Right kidney (tissue), 9 donors: ENCODE measurements at places on chromosomes 1 and 21.
A peak's percentile ranks its signal among the peaks of the same experiment; 100 is the strongest.

- no peak for DNase-seq
Measured at GRCh38 chr1:22388671-22389450, 62.8 kb upstream of the ZBTB40 start.

GRCh38 chr1:39925721-39926342 lies 24.1 kb upstream of the MYCL start:
- DNase-seq = peak; percentile 12

DNA sequence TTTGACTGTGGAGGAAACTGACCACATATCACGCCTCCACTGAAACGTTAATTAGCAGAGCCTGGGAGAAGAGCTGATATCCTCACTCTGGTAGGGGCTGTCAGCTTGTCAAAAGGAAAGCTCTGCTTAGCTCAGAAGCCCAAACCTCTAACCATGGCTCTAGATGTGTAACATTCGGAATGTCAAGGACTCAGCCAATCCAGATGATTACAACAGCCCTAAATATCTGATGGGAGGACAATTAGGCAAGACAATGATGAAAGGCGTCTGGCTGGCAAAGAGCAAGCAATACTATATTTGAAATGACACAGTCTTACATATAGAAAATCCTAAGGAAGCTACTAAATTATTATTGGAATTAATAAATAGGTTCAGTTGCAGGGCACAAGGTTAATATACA lies 45.7 kb upstream of the COX20 start:
- DNase-seq = no peak

DNA sequence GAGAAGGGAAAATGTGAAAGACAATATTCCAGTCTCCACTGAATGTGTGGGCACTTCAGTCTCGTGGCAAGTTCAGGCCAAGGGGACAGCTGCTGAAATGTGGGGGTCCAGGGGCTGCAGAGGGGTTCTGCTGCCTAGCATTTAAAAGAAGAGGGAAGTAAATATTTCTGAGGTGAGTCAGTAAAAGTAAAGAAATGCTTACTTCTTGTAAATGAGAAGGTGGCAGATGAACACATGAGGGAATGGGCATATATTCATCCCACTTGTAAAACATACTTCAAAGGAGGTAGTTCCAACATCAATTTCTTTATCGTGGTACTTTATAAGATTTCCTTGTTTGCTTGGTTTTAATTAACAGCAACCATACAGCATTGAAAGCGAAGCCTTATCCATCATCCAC lies 63.1 kb upstream of the HIVEP3 start:
- DNase-seq = no peak

DNA sequence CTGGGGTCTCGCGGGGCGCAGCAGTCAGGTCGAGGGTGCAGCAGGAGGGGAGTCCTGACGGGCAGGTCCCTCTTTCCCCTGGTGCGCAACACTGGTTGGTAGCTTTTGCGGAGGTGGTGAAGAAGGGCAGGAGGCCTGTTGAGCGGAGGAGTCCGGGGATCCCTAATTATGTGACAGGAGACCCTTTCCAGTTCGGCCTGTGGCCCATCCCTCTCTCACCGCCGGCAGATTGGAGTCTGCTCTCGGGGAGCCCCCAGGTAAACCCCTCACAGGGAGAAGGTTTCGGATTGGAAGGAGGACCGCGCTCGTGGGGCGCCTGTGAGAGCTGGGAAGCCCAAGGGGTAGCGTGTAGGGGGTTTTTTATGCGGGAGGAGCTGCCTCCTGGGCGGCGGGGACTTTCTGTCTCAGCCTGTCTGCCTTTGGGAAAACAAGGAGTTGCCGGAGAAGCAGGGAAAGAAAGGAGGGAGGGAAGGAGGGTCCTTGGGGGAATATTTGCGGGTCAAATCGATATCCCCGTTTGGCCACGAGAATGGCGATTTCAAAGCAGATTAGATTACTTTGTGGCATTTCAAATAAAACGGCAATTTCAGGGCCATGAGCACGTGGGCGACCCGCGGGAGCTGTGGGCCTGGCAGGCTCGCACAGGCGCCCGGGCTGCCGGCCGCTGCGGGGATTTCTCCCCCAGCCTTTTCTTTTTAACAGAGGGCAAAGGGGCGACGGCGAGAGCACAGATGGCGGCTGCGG lies 9.5 kb downstream of the SIM2 start:
- peak; percentile 77 for DNase-seq

DNA sequence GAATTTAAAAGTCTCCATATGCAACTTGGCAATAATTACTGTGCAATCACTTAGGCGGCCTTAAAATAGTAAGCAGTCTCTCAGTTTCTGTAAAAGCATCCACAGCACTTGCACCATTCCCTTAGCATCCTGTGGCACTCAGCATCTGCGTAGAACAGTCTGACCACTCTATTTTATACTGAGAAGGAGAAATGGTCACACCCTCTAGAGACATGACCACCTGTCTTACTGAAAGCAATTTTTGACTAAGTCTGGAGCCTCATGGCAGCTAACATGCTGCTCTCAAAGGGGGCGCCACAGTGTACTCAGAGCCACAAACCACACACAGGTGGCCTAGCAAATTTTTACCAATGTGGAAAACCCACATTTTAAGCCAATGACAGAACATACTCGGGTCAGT lies 62.0 kb downstream of the KCNK1 start:
- DNase-seq = no peak

- no peak for DNase-seq
Measured at GRCh38 chr1:77652268-77652667, 30.2 kb downstream of the ZZZ3 start.

DNA sequence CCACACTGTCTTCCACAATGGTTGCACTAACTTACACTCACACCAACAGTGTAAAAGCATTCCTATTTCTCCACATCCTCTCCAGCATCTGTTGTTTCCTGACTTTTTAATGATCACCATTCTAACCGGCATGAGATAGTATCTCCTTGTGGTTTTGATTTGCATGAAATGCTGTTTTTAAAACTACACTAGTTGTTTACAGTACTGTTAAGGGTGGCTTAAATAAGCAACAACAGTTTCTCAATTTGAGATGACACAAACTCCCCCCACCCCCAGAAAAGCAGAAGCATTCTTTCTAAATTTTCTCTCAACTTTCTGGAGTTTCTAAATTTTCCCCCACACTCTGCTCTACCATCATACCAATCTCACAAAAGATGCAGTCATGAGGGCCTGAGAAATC lies 7.1 kb upstream of the SLAMF7 start:
- DNase-seq = no peak

- no peak for DNase-seq
Measured at GRCh38 chr1:22543679-22544078, 19.6 kb upstream of the EPHA8 start.

GRCh38 chr1:157311730-157312081 lies 173.5 kb upstream of the ETV3 start:
- no peak for DNase-seq

GRCh38 chr21:41878831-41879189 lies 334 bp downstream of the PRDM15 start:
- DNase-seq = no peak

- no peak for DNase-seq
Measured at GRCh38 chr1:197599789-197600188, 175.5 kb downstream of the DENND1B start.

- DNase-seq = no peak
Measured at GRCh38 chr1:56562891-56563452, 16.4 kb downstream of the PLPP3 start.

GRCh38 chr21:16533692-16534407 lies 804.1 kb downstream of the USP25 start:
- DNase-seq = no peak

GRCh38 chr1:6646499-6647148 lies 22.0 kb downstream of the THAP3 start:
- no peak for DNase-seq

GRCh38 chr1:92273039-92273438 lies 25.7 kb downstream of the GLMN start:
- no peak for DNase-seq

GRCh38 chr1:92065042-92065441 lies 10.2 kb downstream of the SETSIP start:
- no peak for DNase-seq

DNA sequence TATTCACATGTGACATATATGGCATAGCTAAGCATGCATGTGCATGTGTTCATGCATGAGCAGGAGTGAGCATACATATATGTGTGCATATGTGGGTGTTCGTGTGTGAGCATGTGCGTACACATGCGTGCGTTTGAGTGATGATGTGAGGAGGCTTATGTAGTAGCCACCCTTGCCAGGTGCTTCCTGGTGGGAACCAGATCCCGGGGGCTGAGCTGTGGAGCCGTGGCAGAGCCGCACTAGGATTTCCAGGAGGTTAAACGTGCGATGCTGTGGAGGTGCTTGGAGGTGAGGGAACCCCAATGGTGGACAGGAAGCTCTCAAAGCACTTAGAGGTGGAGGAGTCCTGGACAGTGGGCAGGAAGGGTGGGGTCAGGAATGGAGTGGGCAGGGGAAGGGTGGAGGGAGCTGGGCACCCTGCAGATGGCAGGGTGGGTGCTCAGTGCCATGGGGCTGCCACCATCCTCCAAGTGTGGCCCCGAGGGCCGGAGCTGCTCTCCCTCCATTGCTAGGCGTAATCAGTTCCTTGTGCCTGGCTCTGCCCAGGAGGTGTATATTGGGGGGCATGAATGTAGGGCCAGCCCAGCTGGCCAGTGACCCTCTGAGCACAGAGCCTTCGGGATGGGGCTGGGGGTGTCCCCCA lies 48.5 kb downstream of the COL18A1 start:
- DNase-seq = no peak

- DNase-seq = no peak
Measured at GRCh38 chr21:45997205-45997494, 15.6 kb downstream of the COL6A1 start.
